CD4-positive, alpha-beta T cell treated with Interleukin-4 for 4 hours (primary cell): ENCODE measurements at places on chromosomes 16 and 17.

- peak; percentile 43 for DNase-seq
These were observed 29.0 kb downstream of the PIMREG start for GRCh38 chr17:6473128-6473767.

DNA sequence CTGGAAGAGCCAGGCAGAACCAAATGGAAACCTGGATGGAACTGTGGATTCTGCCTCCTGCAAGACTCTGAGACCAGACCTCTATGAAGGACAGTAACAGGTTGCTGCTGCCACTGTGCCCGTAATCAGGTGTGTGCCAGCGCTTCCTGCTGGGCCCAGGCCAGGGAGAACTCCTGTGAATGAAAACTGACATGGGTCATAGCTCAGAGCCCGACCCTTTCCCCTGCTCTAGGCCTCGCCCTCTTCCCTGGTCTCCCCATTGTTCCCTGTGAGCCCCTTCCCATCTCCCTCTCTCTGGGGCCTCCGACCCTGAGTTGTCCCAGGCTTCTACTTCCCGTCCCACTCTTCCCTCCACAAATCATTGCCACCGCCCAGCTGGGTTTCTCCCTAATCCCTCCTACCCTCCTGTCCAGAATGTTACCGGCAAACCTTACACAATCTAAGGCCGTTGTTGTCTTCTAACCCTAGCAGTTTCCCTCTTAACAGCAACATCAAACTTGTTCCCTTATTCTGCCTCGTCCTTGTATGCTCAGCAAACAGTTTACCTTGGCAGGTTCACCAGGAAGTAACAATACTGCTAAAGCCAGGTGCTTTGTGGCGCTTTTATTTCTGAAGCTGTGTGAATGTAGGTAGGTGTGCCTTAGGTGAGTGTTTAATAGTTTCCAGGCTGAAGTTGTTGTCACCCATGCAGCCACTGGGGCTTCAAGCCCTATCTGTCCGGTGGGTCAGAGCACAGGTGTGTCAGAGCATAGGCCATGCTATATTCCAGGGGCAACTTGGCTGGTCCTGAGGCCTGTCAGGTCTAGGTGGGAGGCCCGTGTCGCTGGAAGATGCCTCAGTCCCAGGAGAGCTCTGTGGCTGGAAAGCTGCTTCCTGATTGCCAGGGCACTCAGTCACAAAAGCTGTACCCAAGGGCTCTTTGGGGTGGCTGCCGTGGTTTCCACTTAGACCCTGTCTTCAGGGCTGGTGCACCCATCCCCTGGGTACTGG, 32.0 kb downstream of the SMPD3 start:
- DNase-seq, result no peak

GRCh38 chr17:31534223-31534888, 142.9 kb downstream of the RAB11FIP4 start:
- no peak for DNase-seq

GRCh38 chr17:17710355-17710727, 29.1 kb downstream of the RAI1 start:
- no peak for DNase-seq

DNA sequence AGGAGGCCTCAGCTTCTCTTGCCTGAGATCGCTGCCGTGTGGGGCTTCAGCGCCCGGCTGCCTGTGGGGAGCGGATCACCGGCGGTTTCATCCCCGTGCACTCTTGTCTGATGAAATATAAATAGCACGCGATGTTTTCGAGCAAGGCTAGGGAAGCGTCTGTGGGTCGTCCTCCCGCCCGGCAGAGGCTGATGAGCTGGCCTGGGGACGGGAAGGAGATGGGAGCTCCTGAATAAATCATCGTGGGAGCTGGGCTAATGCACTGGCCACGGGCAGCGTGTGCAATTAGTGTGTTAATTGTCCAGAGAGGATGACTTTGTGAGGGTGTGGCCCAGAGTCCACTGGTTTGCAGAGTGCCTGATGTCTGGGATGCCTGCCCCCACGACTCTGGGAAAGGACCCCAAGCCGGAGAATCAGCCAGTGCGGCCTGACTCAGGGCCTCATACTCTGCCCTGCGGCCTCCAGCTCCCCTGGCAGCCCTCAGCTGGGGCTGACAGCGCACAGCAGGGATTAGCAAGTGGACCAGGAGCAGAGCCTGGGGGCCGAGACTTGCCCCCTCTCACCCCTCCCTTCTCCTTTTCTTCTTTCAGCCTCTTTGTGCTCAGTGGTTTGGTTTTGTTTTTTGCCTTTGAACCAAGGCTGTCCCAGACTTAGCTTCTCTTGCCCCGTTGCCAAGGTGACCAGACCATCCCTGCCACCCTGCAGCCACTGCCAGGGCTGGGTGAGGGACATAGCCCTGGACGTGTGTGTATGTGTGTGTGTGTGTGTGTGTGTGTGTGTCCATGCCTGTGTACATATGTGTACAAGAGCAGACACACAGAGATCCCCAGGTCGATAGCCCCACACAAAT, 21.4 kb downstream of the KCNJ12 start:
- DNase-seq, result no peak

- no peak for DNase-seq
These were observed 4.3 kb upstream of the ENGASE start for GRCh38 chr17:79070266-79070880.

- peak; percentile 32 for DNase-seq
These were observed 17.8 kb downstream of the GJD3 start for GRCh38 chr17:40346765-40347158.

DNA sequence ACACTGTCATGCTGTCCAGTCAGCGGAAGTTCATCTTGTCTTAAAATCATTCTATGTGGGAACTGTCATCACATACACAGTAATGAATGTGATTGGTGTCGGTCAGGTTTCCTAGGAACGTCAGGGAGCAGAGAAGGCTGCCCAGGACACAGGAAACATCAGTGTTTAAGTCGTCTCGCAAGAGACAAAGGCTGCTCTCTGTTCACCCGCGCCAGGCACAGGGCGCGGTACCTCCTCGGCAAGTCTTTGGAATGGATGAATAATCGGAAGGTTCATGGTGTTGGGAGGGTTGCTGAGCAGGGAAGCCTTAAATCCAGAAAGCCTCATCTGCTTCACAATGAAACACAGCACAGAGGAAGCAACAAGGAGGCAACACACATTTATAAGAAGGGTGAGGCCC, 148.2 kb downstream of the CPPED1 start:
- DNase-seq, result no peak

DNA sequence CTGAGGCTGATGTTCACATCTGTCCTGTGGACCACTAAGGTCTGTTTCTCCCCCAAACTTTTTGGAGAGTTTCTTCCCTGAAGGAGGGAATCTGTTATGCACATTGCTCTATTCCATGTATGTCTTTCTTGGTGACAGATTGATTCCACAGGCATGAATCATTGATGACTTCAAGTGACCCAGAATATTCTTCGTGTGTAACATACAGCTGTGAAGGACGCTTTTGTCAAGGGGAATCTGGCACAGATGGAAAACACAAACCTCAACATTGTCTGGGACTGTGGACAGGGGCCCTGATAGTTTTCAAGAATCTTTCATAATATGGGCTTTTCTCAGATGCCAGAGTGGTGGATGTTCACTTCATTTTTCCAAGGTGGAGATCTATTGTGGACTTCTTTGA, 223.1 kb upstream of the MAF start:
- no peak for DNase-seq

- no peak for DNase-seq
These were observed 821.1 kb upstream of the EEF2KMT start for GRCh38 chr16:5918567-5919130.

GRCh38 chr16:3036726-3037315, at the start of gene BICDL2:
TSS of gene BICDL2 (minus strand) at chr16:3036944. CDS start at chr16:3035496, 1,448 bp downstream.
- no peak for DNase-seq

DNA sequence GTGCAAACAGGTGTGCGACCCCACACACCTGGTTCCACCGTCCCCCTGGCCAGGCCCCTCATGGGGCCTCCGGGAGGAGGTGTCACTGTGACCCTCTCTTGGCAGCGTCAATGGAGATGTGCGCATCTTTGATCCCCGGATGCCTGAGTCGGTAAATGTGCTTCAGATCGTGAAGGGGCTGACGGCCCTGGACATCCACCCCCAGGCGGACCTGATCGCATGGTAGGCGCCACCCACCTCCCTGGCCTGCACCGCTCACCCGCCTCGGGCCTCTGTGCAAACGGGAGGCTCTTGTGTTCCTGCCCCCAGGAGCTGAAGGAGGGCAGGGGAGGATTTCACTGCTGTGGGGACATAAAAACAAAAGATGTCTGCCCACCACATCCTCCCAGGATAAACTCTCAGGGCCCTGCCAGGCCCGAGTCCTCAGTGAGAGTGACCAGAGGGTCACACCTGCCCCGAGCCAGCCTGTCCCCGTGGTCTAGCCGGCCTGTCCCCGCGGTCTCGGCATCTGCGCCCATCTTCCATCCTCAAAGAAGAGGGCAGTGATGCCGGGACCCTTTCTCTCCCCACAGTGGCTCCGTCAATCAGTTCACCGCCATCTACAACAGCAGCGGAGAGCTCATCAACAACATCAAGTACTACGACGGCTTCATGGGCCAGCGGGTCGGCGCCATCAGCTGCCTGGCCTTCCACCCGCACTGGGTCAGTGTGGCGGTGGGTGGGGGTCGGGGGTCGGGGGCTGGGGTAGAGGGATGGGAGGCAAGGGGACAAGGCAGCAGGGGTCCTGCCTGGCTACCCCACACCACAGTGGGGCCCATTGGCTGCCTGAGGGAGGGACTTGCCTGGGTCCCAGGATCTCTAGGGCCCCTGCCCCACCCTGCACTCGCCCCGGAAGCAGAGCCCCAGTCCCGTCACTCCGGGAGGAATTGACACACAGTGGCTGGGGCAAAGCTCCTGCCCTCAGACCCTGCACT, 29.0 kb upstream of the CHMP6 start:
- no peak for DNase-seq

GRCh38 chr16:24978370-24978914, 36.7 kb downstream of the ARHGAP17 start:
- DNase-seq, result no peak

DNA sequence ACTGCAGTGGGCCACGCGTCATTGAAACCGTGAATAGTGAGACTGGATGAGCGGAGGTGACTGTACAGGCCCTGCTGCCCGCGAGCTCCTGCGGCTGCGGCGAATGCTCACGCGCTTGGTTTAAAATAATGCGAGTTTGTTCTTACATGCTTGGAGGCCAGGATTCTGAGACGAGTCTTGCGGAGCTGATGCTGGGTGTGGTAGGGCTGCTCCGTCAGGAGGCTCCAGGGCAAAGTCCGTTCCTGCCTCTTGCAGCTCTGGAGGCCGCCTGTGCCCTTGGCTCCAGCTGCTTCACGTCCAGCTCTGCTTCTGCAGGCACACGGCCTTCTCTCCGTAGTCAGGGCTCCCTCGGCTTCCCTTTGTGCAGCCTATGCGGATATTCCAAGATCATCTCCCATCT, 9.5 kb downstream of the ACSF3 start:
- DNase-seq, result no peak

DNA sequence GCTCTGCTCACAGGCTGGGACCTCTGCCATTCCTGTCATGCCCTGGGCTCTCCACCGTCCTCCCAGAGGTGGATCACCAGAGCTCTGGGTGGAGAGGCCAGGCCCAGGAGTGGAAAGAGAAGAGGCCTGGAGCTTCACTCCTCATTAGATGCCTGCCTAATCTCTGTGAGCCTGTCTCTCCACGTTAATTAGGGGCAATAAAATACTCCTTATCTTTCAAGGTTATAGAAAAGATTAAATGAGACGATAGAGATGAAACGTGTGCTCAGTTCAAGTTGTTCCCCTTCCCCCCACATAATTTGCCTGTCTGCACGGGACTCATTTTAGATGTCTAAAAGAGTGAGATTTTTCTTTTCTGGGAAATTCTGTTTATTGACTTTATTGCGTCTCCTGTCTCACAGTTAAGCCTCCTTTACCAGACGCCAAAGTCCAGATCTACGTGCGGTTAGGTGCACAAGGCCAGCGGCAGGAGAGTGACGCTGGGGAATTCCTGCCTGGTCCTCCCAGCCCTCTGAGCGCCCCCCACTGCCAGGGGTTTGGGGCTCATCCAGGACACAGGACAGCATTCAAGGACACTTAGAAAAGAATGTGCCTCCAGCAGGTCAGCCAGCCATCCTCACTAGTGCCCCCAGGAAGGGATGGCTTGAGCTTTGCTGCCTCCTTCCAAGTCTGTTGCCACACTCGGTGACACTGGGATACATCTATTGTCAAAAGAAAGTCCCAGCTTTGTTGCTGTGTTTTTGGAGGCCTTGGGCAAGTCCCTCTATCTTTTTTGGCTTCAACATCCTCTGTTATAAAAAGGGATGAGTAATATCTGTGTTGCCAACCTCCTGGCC, 42.3 kb downstream of the TBX4 start:
- no peak for DNase-seq

- DNase-seq, result no peak
These were observed 41.6 kb downstream of the ARHGAP23 start for GRCh38 chr17:38469875-38470274.

GRCh38 chr16:29805232-29806098, 864 bp upstream of the MAZ start:
- peak; percentile 99 for DNase-seq

DNA sequence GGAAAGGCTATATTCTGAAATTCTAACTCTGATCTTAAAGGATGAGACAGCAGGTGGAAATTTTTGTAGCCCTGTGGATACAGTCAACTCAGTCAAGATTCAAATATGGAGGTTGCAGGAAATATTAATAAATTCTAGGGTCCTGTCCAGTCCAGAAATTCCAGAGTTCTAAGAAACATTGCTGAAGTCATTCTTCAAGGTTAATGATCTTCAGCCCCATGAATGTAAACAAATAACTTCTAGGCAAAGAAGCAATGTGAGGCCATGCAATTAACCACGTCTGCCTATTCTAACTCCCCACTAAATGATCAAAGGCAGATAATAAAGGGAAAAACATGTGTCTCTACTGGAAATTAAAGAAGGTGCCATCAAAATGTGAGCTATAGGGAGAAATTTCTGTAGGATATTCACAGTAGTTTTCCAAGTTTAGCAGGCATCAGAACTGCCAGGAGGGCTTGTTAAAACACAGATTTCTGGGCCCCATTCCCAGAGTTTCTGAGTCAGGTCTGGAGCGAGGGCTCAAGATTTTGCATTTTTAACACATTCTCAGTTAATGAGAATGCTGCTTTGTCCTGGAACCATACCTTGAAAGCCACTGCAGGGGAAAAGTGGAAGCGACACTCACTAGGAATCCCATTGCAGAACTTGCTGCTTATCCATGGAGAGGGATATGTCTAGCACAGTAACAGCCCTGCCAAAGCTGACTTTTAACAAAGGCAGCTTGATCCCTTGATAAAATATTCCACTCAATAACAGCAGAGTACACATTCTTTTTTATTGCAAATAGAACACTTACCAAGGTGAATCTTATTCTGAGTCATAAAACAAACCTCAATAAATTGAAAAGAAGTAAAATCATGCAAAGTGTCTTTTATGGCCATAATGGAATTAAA, 61.8 kb downstream of the DNAH3 start:
- DNase-seq, result no peak

GRCh38 chr16:85796152-85796551, 3.2 kb downstream of the EMC8 start:
- no peak for DNase-seq

GRCh38 chr16:49838441-49839016, 17.4 kb downstream of the ZNF423 start:
- DNase-seq, result no peak
